ENCODE measurements at places on chromosomes 11 and 22.

DNA sequence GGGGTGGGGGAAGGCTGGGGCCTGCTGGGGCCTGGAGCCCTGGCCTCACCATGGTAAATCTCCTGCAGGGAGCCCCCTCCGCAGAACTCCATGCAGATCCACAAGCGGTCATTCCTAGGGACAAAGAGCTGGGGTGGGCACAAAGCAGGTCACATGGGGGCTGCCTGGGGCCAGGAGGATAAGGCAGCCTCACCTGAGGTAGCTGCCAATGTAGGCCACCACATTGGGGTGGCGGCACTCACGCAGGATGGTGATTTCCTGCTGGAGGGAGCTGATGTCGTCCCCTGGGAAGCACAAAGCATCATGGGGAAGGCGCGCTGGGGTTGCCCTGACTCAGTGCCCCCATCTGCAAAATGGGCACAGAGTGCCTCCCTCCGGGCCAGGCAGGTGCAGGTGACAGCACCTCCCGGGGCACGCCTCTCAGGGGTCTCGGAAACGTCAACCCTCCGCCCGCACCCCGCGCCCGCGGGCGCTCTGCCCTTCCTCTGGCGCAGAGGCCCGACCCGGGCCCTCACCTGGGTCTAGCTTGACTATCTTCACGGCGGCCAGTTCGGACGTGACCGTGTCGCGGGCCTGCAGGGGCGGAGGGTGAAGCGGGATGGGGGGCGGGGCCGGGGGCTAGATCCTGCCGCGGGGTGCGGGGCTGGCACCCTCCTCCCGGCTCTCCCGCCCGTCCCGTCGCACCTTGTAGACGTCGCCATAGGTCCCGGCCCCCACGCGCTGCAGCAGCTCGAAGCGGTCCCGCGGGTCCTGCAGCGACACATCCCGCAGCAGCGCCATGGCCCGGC, 450 bp downstream of the MAP4K2 start:
- DNase-seq: no peak

- DNase-seq: no peak
These were observed 697 bp downstream of the LGALS1 start for GRCh38 chr22:37675930-37676735.

- no peak for DNase-seq
These were observed 19.0 kb downstream of the POLD3 start for GRCh38 chr11:74611369-74611861.

GRCh38 chr11:60165538-60165937, 17.3 kb downstream of the MS4A6A start:
- no peak for DNase-seq

DNA sequence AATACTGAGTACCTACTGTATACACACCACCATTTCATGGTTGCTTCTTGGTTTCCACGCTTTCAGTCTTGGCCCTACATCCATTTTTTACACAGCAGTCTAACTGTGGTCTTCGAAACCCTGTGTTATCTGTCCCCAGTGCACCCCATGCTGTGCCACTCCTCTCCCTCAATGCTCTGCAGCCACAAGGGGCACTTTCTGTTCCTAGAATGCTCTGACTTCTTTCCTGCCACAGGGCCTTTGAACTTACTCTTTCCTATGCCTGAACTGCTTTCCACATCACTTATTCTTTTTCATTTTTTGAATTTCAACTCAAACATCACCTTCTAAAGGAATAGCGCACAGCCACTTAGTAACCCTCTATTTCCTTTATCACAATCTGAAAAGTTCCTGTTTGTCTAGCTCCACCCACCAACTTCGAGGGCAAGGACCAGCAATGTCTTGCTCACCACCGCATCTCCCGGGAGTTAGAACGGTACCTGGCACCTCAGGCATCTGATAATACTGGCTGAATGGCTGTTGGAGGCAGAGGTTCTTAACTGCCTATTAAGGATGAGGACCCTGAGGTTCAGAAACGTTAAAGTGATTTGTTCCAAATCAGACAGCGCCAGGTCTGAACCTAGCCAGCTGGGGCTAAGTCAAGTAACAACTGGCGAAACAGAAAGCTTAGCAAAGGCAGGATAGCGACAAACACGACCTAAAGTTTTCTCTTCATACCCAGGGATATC, 568 bp downstream of the ALG8 start:
- DNase-seq: peak; percentile 30

DNA sequence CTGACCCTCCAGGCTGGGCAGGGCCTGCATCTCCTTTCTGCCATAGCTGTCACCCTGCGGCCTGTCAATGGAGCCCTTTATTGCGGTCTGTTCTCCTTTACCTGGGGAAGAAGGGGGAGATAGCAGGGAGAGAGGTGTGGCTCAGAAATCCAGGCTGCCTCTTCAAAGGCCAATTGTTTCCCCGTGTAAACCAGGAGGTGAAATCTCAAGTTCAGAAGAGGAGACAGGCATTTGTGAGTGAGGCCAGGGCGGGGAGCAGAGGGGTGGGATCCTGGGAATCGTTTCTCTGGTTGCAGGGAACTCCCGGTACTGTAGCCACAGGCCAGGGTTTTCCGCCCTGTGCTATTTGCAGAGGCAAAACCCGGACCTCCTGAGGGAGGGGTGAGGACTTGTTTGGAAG, 9.1 kb downstream of the DCPS start:
- DNase-seq: no peak

DNA sequence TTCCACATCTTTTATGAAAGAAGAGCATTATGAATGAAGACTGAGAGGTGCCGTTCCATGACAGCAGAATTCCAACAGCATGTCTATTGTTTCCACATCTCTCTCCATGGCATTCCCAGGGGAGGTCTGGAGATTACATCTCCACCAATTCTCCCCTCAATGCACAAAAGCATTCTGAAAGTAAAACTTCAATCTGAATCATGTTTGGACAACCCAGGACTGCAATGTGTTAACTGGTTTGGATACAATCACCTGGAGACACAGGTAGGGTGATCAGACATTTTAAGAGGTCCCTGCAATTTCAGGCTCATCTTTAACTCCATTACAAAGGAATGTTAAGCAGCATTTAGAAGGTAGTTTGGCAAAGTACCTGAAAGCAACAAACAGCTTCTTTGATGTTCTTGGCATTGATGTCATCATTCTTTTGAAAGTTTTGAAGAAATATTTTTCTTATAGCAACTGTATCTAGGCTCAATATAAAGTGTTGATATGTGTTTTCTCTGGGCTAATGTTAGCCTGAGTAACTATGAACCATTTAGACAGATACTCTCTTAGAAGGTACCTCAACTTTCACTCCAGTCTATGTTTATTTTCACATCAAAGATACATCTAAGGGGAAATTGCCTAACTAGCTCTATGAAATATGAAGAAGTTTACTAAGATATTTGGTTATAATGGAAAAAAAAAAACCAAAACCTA, 181.4 kb upstream of the MTMR2 start:
- DNase-seq: no peak

DNA sequence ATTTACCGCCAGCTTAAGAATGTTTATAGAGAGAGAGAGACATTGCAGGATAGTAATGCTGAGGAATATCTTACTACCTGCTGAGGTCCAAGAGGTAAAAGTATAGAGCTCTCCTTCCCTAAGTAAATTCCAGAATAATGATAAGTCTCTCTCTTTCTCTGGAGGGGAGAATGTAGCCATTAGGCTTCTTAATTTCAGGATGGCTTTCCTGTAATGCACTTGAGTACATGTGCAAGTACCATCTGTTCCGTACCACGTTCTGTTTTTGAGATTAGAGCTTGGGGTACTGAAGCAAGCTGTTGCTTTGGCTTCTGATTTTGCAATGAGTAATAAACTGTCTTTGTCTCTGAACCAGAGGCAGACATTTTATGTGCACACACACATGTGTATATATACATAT, 1314.0 kb downstream of the JRKL start:
- DNase-seq: no peak

GRCh38 chr11:19275496-19275895, 34.8 kb upstream of the E2F8 start:
- DNase-seq: no peak

DNA sequence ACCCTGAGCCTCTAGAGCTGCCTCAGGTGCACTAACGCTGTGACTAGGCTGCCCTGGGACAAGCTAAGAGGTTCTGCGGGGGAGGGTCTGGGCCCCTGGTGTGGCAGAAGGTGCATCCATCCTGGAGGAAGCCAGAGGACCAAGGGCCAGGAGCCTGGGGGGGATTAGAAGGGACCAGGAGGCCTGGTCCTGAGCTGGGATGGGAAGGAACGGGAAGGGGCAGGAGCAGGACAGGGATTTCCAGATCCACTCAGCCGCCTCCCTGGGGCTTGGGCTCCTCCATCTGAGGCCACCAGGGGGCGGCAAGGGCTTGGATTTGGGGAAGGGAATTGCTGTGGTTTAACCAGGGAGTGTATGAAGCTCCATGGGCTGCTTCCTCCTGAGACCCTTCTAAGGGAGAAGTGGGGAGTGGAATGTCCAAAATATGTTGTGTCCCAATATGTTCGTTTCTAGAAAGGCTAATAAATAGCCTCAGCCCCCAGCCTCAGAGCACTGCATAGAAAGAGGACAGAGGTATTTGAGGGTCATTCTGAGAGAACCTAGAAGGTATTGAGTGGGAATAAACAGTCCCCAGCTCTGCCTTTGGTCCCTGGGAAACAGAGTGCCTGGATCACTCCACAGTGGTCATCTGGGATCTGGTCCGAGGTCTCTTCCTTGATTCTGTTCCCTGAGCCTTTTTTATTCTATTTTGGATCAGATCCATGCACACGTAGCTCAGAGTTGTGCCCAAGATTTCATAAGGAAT, 17.4 kb upstream of the PRAME start:
- DNase-seq: peak; percentile 9

DNA sequence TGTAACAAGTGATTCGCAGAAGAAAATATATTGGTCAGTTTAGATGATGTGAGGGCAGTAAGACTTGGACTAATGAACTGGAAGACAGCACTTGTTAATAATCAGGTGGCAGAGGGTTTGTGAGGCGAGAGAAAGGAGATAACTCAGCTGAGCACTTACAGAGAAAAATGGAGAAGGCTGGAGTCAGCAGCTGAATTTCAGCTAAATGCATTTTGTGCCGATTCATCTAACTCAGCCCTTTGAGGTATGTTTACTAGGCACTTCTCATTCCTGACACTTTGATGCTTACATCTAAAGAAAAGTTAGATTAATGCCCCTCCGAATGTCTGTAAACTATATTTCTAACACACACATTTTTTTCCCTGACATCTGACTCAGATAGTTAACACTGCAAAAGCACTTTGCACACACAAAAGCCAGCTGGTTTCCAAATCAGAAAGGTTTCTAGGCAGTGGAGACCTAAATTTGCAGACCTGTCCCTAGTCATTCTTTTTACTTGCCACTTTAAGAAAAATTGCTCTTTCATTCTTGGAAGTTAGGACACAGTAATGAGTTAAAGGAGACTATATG, 859.5 kb upstream of the CCDC90B start:
- no peak for DNase-seq

- no peak for DNase-seq
These were observed 92.7 kb downstream of the MSANTD4 start for GRCh38 chr11:105929084-105929955.

DNA sequence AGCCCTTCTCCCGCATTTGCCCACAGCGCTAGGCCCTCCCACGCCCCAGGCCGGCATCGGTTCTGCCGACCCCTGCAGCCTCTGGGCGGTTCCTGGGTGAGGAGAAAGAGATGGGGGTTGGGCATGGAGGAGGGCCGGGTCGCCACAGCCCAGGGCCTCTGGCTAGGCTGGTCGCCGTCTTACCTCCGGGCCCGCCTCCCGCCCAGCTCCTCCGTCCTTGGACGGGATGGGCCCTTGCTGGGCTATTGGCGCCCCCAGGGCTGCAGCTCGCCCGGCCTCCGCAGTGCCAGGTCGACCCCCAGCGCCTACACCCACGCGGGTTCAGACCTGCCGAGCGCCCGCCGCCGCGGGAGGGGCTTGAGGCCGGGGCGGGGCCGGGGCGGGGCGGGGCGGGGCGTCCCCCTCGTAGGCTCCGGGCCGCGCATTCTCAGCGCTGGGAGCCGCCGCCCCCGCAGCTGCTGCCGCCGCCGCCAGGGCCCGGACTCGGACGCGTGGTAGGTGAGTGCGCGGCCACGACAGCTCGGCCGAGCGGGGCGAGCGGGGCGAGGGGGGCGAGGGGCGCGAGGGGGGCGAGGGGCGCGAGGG, at the start of gene CD151:
Gene CD151 (plus strand): TSS at position 424 of the 585 bp plus-strand sequence. CDS start 3,118 bp downstream, outside the sequence.
- no peak for DNase-seq

GRCh38 chr11:27028561-27028965, 12.1 kb upstream of the BBOX1 start:
- DNase-seq: no peak

DNA sequence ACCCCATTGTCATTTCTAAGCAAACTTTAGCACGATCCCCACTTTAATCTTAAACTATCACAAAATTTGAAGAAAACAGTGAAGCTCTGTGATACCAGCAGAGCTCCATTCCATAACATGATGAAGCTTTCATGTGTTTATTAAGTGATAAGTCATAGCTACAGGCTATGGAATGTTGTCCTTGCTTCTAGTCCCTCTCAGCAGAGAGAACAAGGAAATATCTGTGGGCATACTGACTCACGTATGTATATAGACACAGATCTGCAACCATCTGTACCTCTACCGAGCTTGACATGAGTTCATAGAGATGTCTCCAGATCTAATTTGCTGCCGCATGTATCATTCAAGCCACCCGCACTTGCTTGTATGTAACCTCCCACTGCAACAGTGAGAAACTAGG, 588.9 kb downstream of the ETS1 start:
- no peak for DNase-seq

- DNase-seq: no peak
These were observed 824.5 kb upstream of the RAG2 start for GRCh38 chr11:37422511-37422910.

GRCh38 chr11:115687934-115688333, 183.7 kb upstream of the CADM1 start:
- DNase-seq: no peak

DNA sequence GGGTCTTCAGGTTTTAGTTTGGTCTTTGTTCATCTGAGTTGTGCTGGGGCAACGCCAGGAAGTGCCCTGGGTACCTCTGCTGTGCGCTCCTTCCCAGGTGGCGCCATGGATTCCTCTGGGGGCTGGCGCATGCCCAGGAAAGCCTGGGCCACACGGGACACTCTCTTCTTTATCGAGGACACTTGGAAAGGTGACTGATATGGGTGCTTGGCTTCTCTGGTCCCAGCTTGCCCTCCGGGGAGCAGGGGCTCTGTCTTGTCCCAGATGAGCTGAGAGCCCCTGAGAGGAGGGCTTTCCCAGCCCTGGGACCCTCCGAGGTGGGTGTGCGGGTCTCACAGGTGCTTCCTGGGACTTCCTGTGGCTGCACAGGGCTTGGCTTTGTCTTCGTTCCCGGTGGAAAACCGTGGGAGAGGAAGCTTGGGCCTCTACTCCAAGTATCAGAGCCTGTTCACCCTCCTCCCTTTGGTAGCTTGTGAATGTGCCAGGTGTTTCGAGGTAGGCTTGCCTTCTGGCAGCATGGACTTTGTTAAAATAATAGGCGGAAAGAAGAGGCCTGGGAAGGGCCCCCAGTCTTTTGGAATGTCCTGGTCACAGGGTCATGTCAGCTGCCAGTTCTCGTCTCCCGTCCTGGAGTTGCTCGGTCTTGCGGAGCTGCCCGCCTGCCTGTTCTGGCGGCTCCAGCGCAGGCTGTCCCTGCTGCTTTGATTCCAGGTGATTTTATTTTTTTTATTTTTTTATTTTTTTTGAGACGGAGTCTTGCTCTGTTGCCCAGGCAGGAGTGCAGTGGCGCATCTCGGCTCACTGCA, 10.1 kb upstream of the NEAT1 start:
- no peak for DNase-seq
